Mucosa of descending colon (tissue), 3 donors: ENCODE measurements at places on chromosomes 13 and 19. TPM values are rescaled to one million over a fixed set of nuclear protein-coding genes. Genes with fewer than 3 reads are reported as not detected.

DNA sequence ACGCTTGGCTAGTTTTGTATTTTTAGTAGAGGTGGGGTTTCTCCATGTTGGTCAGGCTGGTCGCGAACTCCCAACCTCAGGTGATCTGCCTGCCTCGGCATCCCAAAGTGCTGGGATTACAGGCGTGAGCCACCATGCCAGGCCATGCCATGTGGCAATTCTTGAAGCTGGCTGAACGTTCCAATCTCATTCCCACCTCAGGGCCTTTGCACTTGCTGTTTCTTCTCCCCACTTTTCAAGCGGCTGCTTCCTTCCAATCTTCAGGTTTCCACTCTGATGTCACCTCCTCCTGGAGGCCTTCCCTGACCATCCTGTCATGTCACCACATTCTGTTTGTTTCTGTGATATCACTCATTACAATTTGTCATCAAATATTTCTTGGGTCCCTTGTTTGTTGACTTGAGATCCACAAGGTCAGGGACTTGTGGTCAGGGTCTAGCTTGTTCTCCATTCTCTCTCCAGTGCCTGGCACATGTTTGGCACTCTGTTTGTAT, 4.2 kb downstream of the EPOR start:
- DNase-seq: no peak

DNA sequence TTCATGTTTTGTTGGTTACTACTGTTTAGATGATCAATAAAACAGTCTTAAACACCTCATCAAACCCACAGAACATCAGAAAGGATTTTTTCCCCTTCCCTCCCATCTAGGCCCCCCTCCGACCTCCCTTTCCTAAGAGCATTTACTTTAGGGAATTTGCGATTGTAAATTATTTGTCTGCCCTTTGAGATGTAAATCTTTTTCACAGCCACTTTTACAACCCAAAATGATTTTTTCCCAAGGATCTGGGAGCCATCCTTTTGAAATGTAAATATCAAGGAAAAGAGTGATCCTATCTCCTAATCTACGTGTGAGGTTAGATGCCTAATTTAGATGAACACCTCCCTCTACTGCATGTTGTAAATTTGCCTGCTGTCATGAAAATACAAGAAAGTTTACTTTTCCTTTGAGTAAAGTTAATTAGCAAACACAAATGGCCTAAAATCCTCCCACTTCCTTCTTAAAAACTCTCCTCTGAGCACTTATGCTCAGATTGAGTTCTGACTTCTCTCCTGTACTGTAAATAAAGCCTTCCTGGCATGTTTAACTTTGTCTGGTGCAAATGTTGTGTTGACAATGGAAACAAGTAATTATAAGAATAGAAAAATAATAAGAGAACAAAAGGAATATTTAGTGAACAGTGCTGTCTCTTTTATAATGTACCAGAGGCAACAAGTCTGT, 1646.9 kb upstream of the SPRY2 start:
- DNase-seq: no peak

DNA sequence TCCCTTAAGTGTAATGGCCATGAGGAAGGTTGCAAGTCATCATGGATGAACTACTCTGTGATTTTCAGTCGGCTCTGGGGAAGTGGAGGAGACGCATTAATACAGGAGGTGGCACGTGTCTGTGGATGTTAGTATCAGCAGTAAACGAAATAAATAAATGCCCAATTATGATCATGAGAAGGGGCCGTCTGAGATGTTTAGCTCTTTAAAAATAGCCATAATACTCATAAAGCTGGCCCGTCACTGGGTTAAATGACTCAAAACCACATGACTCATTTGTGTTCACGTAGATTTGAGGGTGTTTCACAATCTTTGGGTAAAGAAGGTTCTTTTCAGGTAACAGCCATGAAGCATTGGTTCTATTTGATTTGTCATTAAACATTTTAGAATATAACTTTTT, 620.6 kb downstream of the GPC6 start:
- no peak for DNase-seq

DNA sequence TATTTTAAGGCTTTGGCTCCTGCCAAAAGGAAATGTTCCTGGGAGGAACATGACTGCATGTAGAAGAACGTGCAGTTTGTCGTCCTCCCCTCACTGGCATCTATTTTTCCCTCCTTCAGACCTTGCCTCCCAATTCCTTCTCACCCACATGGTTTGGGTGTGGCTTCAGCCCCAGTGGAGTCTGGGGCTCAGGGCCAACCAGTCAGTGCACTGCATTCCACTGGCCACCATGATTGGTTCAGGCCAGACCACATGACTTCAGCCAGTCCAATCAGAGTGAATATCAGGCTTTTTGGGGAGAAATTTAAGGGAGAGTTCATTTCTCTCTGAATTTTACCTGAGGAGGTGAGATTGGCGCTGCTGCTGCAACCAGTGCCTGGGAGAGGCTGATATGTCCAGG, 171.6 kb downstream of the ZIC5 start:
- DNase-seq: no peak

The ATP8B3 gene
- 0.80 TPM for total RNA-seq

- no peak for DNase-seq
Measured at GRCh38 chr19:5132206-5132560, 163.3 kb downstream of the KDM4B start.

The KLK11 gene
- total RNA-seq: 1.0 TPM

The PRTN3 gene
- not detected for total RNA-seq

DNA sequence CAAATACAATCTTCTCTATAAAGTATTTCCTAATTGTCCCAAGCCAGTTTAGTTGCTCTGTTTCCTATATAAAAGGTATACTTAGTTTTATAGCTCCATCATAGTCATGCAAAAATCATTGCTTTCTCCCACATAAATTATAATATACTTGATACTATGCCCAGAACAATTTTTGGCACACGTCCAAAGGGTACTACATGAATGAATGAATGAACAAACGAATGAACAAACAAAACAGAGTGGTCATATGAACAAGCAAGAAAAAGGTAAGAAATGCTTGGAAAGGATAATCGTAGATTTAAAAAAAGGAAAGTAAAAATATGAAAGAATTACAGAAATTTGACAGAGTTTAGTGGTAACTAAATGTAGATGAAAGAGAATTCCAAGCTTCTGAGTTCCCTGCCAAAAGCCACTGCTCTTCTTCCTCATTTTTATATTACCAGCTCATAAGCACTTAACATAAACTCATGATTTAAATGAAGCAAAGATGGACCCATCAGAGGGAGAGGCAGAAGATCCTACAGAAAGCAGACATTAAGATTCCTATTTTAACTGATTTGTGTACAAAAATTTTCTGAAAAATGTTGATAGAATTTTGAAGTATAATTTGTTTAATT, 123.2 kb downstream of the ENOX1 start:
- no peak for DNase-seq

DNA sequence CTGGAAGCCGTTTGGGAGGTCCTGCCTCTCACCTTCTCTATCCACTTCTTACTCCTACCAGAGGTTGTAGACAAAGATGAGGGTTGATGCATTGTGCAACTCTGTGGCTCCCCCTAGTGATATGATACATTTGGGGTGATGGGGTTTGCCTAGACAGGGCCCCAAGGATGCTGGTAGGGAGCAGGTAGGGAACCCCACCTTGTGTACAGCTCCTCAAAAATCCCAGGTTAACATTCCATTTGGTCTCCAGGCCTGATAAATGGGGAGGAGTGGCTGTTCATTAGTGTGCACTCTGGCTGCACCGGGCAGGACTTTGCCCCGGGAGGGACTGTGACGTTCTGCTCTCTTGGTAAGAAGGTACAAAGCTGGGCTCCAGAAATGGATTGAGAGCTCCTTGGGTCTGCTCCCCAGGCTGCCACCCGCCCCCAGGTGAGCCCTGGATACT, 19.2 kb downstream of the SIGLEC8 start:
- peak; percentile 17 for DNase-seq

DNA sequence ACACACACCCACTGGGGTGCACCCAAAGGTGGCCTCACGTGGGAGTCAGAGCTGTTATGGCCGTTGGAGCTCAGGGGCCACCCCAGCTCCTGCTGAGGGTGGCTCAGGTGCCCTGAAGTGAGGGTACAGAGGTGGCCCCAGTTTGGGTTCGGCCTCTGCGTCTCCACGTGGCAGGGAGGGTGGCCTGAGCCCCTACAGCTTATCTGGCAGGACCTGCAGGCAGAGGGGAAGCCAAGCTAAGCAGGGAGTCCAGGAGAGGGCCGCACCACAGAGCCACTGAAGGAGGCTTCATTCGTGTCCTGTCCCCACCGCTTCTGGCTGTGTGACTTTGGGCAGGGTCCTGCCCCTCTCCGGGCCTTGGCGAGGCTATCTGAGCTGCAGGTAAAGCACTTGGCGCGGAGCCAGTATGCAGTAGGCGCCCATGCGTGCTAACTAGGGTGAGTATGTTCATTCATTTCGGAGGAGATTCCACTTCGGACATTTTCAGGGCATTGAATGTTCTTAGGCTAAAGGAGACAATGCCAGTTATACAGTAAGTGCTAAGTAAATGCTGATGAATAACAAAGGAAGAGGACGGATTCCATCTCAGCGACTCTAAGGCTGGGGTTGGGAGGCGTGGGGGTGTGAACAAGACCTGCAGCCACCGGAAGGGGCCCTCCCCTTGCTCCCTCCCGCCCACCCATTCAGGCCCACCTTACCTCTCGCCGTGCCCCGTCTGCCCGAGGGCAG, 4.9 kb downstream of the REX1BD start:
- DNase-seq: peak; percentile 56

The CCL25 gene
- not detected for total RNA-seq

The TJP3 gene
- total RNA-seq: 167 TPM

- DNase-seq: no peak
Measured at GRCh38 chr13:98422046-98422445, 154.9 kb downstream of the STK24 start.

GRCh38 chr19:32691952-32692726, 518 bp downstream of the NUDT19 start:
- DNase-seq: peak; percentile 58

DNA sequence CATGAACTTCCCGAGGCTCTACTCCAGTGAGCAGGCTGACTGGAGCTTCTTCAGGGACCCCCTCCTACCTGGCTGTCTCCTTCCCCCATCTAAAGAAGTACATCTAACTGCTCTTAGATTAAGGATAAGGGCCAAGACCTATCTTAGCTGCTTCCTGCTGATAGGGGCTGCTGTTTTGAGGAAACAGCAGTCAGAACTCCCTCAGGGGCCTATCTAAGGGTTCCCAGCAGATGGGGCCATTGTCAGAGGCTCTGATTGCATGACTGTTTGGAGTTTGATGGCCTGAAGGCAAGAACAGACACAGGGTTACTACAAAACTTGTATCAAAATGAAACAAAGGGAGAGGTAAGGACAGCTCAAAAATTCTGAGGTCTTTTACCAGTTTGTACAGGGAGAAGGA, 2636.9 kb upstream of the PCDH20 start:
- no peak for DNase-seq

The CYP4F3 gene
- total RNA-seq: 2.7 TPM

The PRR19 gene
- not detected for total RNA-seq

The SYNGR4 gene
- 0.41 TPM for total RNA-seq

DNA sequence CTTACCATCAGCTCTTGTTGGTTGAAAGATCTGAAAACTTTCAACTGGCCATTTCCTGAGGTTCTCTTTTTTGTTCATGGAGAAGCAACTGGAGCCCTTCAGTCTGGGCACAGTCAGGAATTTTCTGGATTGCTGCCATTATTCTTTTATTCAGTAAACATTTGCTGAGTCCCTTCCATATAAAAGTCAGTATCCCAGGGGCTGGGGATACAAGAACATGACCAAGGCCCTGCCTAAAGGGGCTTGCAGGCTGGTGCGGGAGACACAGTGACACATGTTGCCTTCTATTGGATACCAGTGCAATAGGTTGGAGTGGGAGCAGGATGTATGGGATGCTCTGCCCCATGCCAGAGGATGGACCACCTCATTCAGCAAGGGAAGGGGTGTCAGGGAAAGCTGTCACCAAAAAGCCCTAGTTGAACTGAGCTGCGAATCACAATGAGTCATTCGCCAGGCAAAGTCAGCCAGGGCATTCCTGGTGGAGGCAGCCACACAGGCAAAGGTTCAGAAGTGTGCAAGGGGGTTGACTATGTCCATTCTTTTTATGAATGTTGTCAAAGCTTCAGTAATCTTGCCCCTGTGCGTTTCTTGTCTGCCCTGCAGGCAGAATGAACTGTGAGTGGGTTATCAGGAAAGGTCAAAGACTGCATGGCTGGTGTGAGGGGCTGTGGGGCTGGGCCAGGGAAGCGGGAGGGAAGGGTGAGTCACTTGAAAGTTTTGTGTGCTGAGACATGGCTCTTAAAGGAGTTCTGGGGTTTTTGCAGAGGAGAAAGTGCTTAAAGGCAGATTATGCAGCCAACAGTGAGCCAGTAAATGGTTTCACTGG, 395.9 kb downstream of the KCNRG start:
- DNase-seq: no peak

GRCh38 chr13:26377038-26377437, 123.1 kb downstream of the CDK8 start:
- DNase-seq: no peak

The DPF1 gene
- not detected for total RNA-seq

GRCh38 chr13:110916301-110917142, 1.7 kb upstream of the ANKRD10 start:
- DNase-seq: no peak

DNA sequence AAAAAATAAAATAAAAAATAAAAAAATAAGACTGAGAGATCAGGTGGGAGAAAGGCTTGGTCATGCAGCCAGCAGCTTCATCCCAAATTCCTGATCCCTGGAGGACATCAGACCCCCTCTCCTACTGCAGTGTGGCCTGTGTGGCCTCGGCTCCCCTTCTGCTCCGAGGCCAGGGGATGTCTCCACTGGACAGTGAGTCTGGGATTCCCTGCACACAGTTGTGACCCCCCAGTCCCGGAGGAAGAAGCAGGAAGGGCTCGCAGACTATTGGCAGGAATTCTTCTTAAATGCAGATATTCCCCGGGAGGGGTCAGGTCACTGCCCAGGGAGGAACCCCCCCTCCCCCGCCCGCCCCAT, 41.9 kb downstream of the ZNF627 start:
- no peak for DNase-seq

The PSG11 gene
- not detected for total RNA-seq

DNA sequence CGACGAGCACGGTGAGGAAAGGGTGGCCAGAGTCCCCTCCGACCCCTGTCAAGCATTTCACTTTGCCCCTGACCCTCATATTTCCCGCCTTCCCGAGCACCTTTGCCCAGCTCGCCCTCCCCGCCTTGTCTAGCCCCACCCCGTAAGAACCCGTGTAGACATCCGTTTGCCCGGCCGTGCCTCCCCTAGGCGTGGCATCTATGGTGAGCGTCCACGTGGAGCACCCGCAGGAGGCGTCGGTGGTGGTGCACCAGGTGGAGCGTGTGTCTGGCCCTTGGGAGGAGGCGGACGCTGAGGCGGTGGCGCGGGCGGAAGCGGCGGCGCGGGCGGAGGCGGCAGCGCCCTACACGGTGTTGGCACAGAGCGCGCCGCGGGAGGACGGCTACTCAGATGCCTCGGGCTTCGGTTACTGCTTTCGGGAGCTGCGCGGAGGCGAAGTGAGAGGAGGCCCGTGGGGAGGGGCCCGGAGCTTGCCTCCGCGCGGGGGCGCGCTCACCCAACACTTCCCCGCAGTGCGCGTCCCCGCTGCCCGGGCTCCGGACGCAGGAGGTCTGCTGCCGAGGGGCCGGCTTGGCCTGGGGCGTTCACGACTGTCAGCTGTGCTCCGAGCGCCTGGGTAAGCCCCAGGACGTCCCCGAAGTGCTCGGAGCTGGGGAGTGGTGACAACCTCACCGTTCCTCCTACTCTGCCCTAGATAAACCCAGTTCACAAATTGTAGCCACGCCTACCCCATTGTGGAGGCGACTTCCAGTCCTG, 4.2 kb downstream of the LTBP4 start:
- DNase-seq: peak; percentile 94

- DNase-seq: peak; percentile 41
Measured at GRCh38 chr13:67736646-67737420, 506.7 kb upstream of the PCDH9 start.
